ENCODE measurements at places on chromosomes 11 and 22.

DNA sequence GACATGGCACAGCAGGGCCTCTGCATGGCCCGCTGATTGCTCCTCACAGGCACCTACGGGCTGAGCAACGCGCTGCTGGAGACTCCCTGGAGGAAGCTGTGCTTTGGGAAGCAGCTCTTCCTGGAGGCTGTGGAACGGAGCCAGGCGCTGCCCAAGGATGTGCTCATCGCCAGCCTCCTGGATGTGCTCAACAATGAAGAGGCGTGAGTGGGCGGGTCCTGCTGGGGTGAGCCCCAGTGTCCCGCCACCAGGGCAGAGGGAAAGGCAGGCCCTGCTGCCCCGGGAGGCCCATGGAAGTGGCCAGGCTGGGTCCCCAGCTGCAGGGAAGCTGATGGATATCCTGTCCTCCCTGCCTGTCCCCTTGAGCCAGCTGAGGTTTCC, 18.6 kb upstream of the DGCR8 start:
- no peak for DNase-seq
- peaks cover 8% of the 10 kb centered on the region for H3K36me3 ChIP-seq
- no peak overlapping the region for H3K27ac ChIP-seq
- no peaks in the 10 kb centered on the region for H3K27me3 ChIP-seq
- peaks cover 11% of the 10 kb centered on the region for H3K4me1 ChIP-seq

DNA sequence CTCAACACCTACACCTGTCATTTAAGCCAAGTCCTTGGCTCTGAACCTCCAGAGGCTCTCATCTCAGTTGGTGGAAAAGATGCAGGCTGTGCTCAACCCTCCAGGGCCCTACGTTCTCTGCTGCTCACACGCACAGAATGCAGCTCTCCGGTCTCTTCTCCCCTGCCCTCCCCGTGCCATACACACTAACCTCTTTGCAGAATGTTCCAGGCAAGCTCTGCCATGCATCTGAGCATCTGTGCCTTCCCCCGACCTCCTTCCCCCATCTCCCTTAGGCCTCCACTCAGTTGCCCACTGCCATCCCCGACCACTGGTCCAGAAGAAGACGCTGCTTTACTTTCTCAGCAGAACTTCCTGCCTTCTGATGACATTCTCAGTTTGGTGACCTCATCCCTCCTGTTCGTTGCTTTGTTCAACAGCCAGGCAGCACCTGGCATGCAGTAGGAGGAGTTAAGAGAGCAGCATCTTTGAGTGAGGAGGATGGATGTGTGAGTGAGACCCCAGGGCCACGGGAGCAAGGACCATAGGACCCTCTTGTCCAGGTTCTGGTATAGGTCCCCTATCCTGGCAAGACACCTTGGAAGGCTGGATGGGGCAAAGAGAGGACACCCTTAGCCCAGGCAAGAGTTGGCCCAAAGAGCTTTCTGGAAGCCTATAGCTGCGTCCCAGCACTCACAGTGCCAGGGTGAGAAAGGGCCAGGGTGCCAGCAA, 598.0 kb downstream of the BRD1 start:
- H3K4me3 ChIP-seq: no peak overlapping the region
- H3K27me3 ChIP-seq: no peaks in the 10 kb centered on the region

DNA sequence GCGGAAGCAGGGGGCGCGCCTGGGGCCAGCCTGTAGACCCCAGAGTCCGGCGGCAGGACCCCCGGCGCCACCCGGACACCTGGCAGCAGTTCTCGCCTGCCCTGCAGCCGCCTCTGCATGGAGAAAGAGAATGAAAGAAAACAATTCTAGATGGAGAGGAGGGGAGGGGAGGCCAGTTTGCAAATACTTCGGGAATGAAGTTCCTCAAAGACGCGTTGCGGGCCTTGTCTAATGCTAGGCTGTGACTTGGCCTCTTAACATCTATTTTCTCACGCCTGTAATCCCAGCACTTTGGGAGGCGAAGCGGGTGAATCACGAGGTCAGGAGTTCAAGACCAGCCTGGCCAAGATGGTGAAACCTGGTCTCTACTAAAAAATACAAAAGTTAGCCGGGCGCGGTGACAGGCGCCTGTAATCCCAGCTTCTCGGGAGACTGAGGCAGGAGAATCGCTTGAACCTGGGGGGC, 2.1 kb upstream of the BARX2 start:
- no peak for DNase-seq
- H3K4me1 ChIP-seq: peaks cover 18% of the 10 kb centered on the region
- H3K27me3 ChIP-seq: peaks cover 87% of the 10 kb centered on the region

GRCh38 chr11:17165247-17165890, 42.4 kb downstream of the PIK3C2A start:
- H3K4me3 ChIP-seq: no peak overlapping the region
- H3K36me3 ChIP-seq: peaks cover 13% of the 10 kb centered on the region
- H3K27ac ChIP-seq: no peak overlapping the region
- DNase-seq: no peak
- H3K4me1 ChIP-seq: peaks cover 17% of the 10 kb centered on the region

DNA sequence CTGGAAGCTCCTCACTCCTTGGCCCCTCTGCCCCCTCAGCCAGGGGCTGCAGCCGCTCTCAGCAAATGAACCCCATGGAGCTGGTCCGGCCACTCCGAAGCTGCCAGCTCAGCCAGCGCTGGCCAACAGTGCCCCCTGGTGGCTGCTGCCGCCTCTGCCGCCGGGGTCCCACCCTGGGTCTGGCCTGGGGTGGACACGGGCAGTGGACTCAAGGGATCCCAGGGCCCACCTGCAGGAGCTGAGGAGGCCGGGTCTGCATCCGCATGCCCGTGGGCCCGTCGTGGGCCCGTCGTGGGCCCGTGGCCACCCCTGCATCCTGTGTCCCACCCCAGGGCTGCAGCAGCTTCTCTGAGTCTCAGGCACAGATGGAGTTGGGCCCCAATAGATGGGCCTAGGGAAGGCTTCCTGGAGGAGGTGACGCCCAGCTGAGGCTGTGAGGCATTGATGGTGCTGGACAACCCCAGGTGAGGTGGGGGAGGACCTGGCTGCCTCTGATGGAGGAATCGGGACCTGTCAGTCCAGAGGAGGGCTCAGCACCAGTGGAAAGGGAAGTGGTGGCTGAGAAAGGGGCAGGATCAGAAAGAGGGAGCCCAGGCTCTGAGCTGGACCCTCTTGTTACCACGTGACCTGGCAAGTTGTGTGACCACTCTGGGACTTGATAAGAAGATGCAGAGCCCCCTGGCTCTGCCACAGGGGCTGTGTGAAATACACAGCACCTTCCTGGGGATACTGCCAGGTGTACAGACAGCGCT, 522.3 kb downstream of the BRD1 start:
- no peaks in the 10 kb centered on the region for H3K4me1 ChIP-seq
- H3K27me3 ChIP-seq: peaks cover 1% of the 10 kb centered on the region
- no peak overlapping the region for H3K27ac ChIP-seq
- no peak overlapping the region for H3K4me3 ChIP-seq
- no peaks in the 10 kb centered on the region for H3K36me3 ChIP-seq
